ENCODE measurements at places on chromosomes 3 and 15.
A peak's percentile ranks its signal among the peaks of the same experiment; 100 is the strongest.

DNA sequence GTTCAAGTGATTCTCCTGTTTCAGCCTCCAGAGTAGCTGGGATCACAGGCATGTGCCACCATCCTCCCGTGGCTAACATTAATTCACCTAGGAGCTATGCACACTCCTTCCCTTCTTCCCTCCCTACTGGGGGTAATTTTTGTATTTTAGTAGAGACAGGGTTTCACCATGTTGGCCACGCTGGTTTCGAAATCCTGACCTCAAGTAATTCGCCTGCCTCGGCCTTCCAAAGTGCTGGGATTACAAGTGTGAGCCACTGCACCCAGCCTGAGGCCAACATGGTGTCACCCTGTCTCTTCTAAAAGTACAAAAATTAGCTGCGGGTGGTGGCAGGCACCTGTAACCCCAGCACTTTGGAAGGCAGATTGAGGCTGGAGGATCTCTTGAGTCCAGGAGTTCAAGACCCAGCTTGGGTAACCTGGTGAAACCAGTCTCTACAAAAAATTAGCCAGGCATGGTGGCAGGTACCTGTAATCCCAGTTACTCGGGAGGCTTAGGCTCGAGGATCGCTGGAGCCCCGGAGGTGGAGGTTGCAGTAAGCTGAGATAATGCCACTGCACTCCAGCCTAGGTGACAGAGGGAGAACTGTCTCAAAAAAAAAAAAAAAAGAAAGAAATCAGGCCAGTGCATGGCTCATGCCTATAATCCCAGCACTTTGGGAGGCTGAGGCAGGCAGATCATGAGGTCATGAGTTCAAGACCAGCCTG is 6.1 kb downstream of the RNU5B-1 start:
- peak; percentile 16 for DNase-seq

- DNase-seq, result no peak
These were observed 39.0 kb downstream of the CD86 start for GRCh38 chr3:122094125-122094524.

GRCh38 chr3:168598250-168598649 is 502.5 kb upstream of the GOLIM4 start:
- peak; percentile 1 for DNase-seq

- DNase-seq, result no peak
These were observed 55.1 kb upstream of the FILIP1L start for GRCh38 chr3:100169201-100169920.

GRCh38 chr3:36542186-36542585 is 161.9 kb downstream of the STAC start:
- peak; percentile 62 for DNase-seq

GRCh38 chr3:28664123-28664522 is 315.5 kb upstream of the AZI2 start:
- DNase-seq, result no peak

- no peak for DNase-seq
These were observed 706 bp downstream of the DVL3 start for GRCh38 chr3:184155644-184156521.

Measured in fibroblast of mammary gland (primary cell).